ENCODE measurements at places on chromosomes 16 and 17.
A peak's percentile ranks its signal among the peaks of the same experiment; 100 is the strongest.

DNA sequence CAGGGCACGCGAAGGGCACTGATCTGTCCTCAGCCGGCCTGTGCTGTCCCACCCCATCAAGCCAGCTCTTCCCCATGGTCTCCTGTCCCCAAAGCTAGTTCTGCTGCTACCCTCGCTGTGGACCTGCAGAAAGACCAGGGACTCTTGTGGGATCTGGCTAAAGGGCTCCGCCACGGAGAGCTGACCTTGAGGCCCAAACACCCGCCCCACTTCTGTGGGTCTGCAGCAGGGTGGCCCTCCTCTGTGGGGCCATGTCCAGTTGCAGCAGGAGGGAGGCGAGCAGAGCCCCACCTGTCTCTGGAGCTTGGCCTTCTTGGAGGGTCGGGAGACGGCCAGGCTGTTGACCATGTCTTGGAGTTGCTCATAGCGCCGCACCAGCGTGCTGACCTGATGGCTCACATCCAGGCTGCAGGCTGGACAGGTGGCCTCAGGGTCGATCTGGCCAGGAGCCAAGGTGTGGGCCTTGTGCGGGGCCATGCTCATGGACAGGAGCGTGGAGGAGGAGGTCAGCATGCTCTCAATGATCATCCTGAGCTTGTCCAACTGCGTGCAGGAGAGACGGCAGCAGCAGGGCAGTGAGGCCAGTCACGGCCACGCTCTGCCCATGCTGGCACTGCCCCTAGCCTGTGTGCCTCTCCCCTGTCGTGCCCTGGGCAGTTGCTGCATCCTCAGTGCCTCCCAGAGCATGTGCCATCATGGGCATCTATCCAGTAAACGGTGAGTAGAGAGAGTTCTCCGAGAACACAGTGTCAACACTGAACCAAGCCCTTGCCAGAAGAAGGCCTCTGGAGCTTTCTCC lies 16.6 kb downstream of the UBALD2 start:
- no peak for DNase-seq

GRCh38 chr17:57282296-57282695 lies 26.0 kb downstream of the MSI2 start:
- no peak for DNase-seq

GRCh38 chr17:65756760-65757159 lies 195.3 kb upstream of the AXIN2 start:
- peak; percentile 21 for DNase-seq

- no peak for DNase-seq
Measured at GRCh38 chr16:80640316-80640715, 99.5 kb downstream of the DYNLRB2 start.

- DNase-seq: peak; percentile 61
Measured at GRCh38 chr17:81396722-81397313, 1.6 kb downstream of the BAHCC1 start.

GRCh38 chr17:44219108-44219615 lies 313 bp downstream of the UBTF start:
- DNase-seq: peak; percentile 58

DNA sequence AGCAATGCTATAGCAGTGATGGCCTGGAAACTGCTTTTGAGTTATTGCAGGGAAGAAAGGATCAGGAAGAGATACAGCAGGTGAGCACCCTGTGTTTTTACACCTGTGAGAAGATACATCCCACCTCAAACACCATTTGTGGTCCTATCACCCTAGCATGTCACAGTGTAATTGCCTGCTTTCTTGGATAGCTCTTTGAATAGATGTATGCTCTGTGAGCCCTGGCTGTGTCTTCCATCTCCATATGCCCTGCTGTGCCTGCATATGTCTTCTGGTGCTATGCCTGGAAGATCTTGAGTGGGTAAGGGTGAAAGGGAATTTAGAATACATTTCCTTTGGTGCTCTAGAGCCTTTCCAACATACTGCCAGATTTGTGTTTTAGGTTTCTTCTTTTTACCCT lies 15.5 kb downstream of the HLF start:
- DNase-seq: no peak
